ENCODE measurements at places on chromosomes 1 and 21. TPM values are rescaled to one million over a fixed set of nuclear protein-coding genes. Genes with fewer than 3 reads are reported as not detected.

- no peak overlapping the region for H3K4me3 ChIP-seq
- no peaks in the 10 kb centered on the region for H3K4me1 ChIP-seq
- DNase-seq: no peak
- no peaks in the 10 kb centered on the region for H3K27me3 ChIP-seq
These were observed 55.3 kb downstream of the NTPCR start for GRCh38 chr1:233005703-233006102.

GRCh38 chr1:237861944-237862343 lies 28.8 kb downstream of the ZP4 start:
- no peak overlapping the region for H3K4me3 ChIP-seq
- no peak for DNase-seq

DNA sequence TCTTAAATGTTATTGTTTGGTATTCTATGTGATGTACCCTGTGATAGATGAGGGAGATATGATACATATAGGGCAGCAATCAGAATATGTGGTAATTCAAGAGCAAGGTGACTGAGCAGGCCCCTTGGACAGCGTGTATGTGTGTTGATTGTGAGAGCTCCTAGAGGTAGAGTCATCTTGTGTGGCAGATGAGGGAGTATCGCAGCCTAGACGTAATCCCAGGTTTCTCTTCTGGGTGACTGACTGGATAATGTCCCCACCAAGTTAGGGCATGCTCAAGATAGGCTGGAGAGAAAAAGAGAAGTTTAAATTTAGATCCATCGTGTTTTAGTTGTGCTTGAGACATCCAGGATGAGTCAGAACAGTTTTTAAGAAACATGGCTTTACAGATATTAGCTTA lies 185.3 kb downstream of the ZP4 start:
- H3K4me3 ChIP-seq: no peak overlapping the region
- no peak for DNase-seq
- no peak overlapping the region for H3K27ac ChIP-seq
- no peaks in the 10 kb centered on the region for H3K36me3 ChIP-seq
- H3K27me3 ChIP-seq: no peaks in the 10 kb centered on the region

- no peak overlapping the region for H3K27ac ChIP-seq
- H3K27me3 ChIP-seq: no peaks in the 10 kb centered on the region
- H3K36me3 ChIP-seq: no peaks in the 10 kb centered on the region
- DNase-seq: no peak
- H3K4me3 ChIP-seq: no peak overlapping the region
These were observed 156.2 kb upstream of the CTTNBP2NL start for GRCh38 chr1:112239683-112240330.

- no peak for DNase-seq
- H3K4me1 ChIP-seq: no peaks in the 10 kb centered on the region
- H3K27ac ChIP-seq: no peak overlapping the region
- peaks cover 40% of the 10 kb centered on the region for H3K36me3 ChIP-seq
- no peak overlapping the region for H3K4me3 ChIP-seq
- no peaks in the 10 kb centered on the region for H3K27me3 ChIP-seq
These were observed 3880.5 kb downstream of the SRGAP2C start for GRCh38 chr1:125065092-125065820.

Gene SPATA46
- not detected for total RNA-seq

DNA sequence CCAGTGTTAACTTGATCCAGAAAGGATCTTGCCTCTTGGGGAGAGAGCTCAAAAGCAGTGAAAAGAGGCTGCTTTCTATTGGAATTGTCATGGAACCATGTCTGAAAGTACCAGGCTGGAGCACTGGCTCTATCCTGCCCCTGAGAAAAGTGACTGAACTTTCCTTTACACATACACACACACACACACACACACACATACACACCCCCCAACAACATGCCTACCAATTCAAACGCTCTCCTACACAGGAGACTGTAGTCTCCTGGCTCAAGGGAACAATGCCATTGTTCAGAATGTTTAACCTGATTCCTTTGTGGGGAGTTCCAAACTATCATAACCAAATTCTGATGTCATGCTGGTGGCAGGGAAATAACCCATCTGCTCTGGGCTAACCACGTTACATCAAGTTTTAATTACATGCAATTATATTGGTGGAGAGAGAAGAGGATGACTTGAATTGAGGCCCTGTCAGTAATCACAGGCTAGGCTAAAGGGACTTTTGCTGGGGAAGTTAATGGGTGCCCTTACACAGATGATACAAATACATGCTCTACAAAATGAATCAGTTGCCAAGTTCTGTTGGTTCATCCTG lies 52.3 kb upstream of the DUSP10 start:
- no peak overlapping the region for H3K4me3 ChIP-seq
- H3K27ac ChIP-seq: no peak overlapping the region
- DNase-seq: no peak
- H3K27me3 ChIP-seq: no peaks in the 10 kb centered on the region
- H3K4me1 ChIP-seq: no peaks in the 10 kb centered on the region
- no peaks in the 10 kb centered on the region for H3K36me3 ChIP-seq

DNA sequence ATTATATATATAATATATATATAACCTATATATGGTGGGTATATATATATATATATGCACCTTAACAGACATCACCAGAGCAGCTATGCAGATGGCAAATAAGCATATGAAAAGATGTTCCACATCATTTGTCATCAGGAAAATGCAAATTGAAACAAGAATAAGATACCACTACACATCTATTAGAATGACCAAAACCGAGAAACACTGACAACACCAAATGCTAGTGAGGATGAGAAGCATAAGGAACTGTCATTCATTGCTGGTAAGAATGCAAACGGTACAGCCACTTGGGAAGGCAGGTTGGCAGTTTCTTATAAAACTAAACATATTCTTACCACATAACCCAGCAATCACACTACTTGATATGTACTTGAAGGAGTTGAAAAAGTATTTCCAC lies 219.8 kb upstream of the PRMT6 start:
- H3K4me3 ChIP-seq: no peak overlapping the region
- no peaks in the 10 kb centered on the region for H3K4me1 ChIP-seq
- no peak overlapping the region for H3K27ac ChIP-seq

Gene G0S2
- total RNA-seq: 0.26 TPM

- no peaks in the 10 kb centered on the region for H3K27me3 ChIP-seq
- no peaks in the 10 kb centered on the region for H3K4me1 ChIP-seq
- no peak overlapping the region for H3K4me3 ChIP-seq
- DNase-seq: no peak
These were observed 301.8 kb downstream of the BRINP2 start for GRCh38 chr1:177472567-177472966.

Gene RGL1
- total RNA-seq: 1.4 TPM

DNA sequence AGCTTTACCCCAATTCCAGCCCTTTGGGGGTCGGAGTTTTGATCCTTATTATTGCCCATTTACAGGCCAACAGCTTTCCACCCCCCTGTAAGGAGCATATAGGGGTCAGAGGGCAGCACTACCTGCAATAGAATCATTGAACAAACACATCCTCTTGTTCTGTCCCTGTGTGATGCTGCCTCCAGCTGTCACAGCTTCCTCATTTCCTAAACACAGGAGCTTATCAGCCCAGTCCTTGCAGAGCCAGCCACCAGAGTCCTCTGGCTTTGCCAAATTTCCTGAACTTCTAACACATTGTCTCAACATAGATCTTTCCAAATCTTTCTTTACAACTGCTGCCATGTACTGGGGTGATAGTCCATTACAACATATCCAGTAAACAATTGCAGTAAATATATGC lies 32.8 kb upstream of the PTBP2 start:
- DNase-seq: peak; percentile 33
- no peak overlapping the region for H3K27ac ChIP-seq
- H3K4me3 ChIP-seq: no peak overlapping the region
- no peaks in the 10 kb centered on the region for H3K4me1 ChIP-seq

Gene GJA8
- total RNA-seq: not detected

DNA sequence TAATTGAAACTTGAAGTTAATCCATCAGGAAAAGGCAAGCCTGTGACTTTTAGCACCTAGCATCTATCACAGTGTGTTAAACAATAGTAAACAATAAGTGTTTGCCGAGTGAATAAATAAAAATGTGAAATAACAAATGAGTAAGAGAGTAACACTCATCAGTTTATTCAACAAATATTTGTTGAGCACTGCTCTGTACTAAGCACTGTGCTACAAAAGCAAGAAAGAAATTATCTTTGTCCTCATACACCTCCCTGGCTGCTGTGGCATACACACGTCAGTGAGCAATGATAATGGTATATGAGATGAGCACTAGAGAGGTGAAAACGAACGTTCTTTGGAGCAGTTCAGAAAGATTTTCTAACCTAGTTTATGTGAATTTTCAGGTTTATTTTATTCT lies 295.0 kb upstream of the LRRC7 start:
- no peak for DNase-seq
- H3K4me1 ChIP-seq: no peaks in the 10 kb centered on the region
- H3K27me3 ChIP-seq: no peaks in the 10 kb centered on the region
- no peak overlapping the region for H3K4me3 ChIP-seq

Gene LYPD8
- total RNA-seq: not detected

- H3K27me3 ChIP-seq: no peaks in the 10 kb centered on the region
- DNase-seq: no peak
- no peaks in the 10 kb centered on the region for H3K36me3 ChIP-seq
These were observed 2.2 kb downstream of the FASLG start for GRCh38 chr1:172661107-172661506.

GRCh38 chr1:43569175-43569574 lies 38.5 kb downstream of the PTPRF start:
- H3K4me1 ChIP-seq: peaks cover 6% of the 10 kb centered on the region
- H3K27me3 ChIP-seq: no peaks in the 10 kb centered on the region
- no peak overlapping the region for H3K4me3 ChIP-seq
- H3K36me3 ChIP-seq: peaks cover 46% of the 10 kb centered on the region
- H3K27ac ChIP-seq: no peak overlapping the region

Gene KISS1
- total RNA-seq: 0.59 TPM

- no peak overlapping the region for H3K27ac ChIP-seq
- H3K27me3 ChIP-seq: no peaks in the 10 kb centered on the region
- no peak for DNase-seq
- H3K4me3 ChIP-seq: no peak overlapping the region
These were observed 390.4 kb downstream of the NTNG1 start for GRCh38 chr1:107531065-107531908.

- no peak within 1 kb of the TSS for H3K4me3 ChIP-seq
- H3K36me3 ChIP-seq: peaks cover 24% of the 10 kb centered on the region
- no peaks in the 10 kb centered on the region for H3K27me3 ChIP-seq
- DNase-seq: peak; percentile 91
- H3K27ac ChIP-seq: no peak within 1 kb of the TSS
These were observed at the start of gene NUP210L for GRCh38 chr1:154154534-154155191. NUP210L (minus strand) TSS chr1:154155073.

GRCh38 chr1:159991513-159991912 lies 37.5 kb upstream of the SLAMF9 start:
- H3K27me3 ChIP-seq: no peaks in the 10 kb centered on the region
- no peaks in the 10 kb centered on the region for H3K36me3 ChIP-seq
- H3K4me1 ChIP-seq: peaks cover 2% of the 10 kb centered on the region

Gene CD5L
- not detected for total RNA-seq

Gene KRTAP21-3
- not detected for total RNA-seq

- peak overlapping the region; percentile 91 for H3K4me3 ChIP-seq
- no peak overlapping the region for H3K27ac ChIP-seq
- peaks cover 31% of the 10 kb centered on the region for H3K27me3 ChIP-seq
- H3K4me1 ChIP-seq: peaks cover 6% of the 10 kb centered on the region
- peak; percentile 35 for DNase-seq
These were observed 14.0 kb downstream of the NR5A2 start for GRCh38 chr1:200041337-200042118.

Gene SH3D21
- total RNA-seq: 16.9 TPM

DNA sequence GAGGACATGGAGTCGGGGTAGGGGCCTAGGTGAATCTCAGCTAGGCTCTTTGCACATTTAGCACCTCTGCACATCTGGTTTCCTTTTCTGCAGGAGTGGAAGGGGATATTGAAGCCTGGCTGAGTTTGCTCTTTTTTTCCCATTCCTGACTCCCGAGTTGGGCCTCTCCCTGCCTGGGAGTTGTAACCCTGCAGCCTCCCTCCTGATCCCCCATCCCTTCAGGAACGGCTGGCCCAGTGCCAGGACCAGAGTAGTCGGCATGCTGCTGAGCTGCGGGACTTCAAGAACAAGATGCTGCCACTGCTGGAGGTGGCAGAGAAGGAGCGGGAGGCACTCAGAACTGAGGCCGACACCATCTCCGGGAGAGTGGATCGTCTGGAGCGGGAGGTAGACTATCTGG lies 836 bp downstream of the OLFML3 start:
- H3K36me3 ChIP-seq: peaks cover 47% of the 10 kb centered on the region
- H3K27me3 ChIP-seq: no peaks in the 10 kb centered on the region
- no peak overlapping the region for H3K27ac ChIP-seq
- no peak for DNase-seq
- peaks cover 17% of the 10 kb centered on the region for H3K4me1 ChIP-seq

GRCh38 chr1:12485231-12486058 lies 132.6 kb downstream of the DHRS3 start:
- H3K27me3 ChIP-seq: no peaks in the 10 kb centered on the region
- H3K4me1 ChIP-seq: no peaks in the 10 kb centered on the region
- H3K36me3 ChIP-seq: peaks cover 23% of the 10 kb centered on the region
- H3K4me3 ChIP-seq: no peak overlapping the region

GRCh38 chr1:167043752-167044488 lies 46.3 kb downstream of the GPA33 start:
- peak; percentile 58 for DNase-seq
- no peaks in the 10 kb centered on the region for H3K4me1 ChIP-seq
- no peaks in the 10 kb centered on the region for H3K27me3 ChIP-seq
- H3K36me3 ChIP-seq: no peaks in the 10 kb centered on the region
- no peak overlapping the region for H3K4me3 ChIP-seq

DNA sequence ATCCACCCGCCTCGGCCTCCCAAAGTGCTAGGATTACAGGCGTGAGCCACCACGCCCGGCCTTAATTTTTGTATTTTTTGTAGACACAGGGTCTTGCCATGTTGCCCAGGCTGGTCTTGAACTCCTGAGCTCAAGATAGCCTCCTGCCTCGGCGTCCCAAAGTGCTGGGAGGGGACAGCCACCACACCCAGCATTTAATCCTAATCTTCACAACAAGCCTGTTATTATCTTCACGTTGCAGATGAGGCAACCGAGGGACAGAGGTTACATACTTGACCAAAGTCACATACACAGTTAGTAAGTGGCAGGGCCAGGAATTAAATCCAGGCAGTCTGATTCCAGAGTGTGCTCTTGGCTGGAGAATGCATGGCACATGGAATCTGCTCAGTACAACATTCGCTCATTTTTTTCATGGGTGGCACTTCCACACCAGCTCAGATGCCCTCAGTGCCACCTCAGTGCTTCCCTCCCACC lies 4.8 kb upstream of the GPR37L1 start:
- no peak overlapping the region for H3K4me3 ChIP-seq
- H3K4me1 ChIP-seq: no peaks in the 10 kb centered on the region
- H3K36me3 ChIP-seq: no peaks in the 10 kb centered on the region
- no peaks in the 10 kb centered on the region for H3K27me3 ChIP-seq
- no peak for DNase-seq

DNA sequence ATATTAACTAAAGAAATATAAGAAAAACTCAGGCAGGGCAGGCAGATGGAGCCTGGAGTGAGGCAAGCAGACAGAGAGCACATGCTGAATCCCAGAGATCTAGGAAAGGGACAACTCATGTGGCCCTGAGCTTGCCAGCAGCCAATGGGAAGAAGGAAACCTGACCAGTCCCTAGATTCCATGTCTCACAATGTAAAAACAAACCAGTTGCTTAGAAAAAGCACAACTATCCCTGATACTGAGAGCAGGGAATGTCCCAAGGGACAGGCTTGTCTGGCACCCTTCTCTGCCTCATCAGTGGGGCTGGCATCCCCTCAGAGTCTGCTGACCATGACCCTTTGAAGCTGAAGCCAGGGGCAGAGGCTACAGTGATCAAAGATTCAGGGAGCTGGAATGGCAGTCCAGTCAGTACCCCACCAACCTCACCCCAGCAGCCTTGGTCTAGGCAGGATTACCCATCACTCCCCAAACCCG lies 27.8 kb downstream of the HSPG2 start:
- no peaks in the 10 kb centered on the region for H3K27me3 ChIP-seq
- DNase-seq: no peak
- H3K36me3 ChIP-seq: no peaks in the 10 kb centered on the region
- H3K27ac ChIP-seq: no peak overlapping the region

Gene NBPF3
- total RNA-seq: 16.2 TPM

All from H9 (cell line).